ENCODE measurements at places on chromosomes 12 and 14.

- DNase-seq = no peak
Measured at GRCh38 chr14:33061667-33062325, 123.1 kb downstream of the NPAS3 start.

GRCh38 chr12:12403264-12404248, 46.7 kb downstream of the BORCS5 start:
- DNase-seq = no peak

- DNase-seq = no peak
Measured at GRCh38 chr14:90087433-90087832, 25.6 kb downstream of the KCNK13 start.

DNA sequence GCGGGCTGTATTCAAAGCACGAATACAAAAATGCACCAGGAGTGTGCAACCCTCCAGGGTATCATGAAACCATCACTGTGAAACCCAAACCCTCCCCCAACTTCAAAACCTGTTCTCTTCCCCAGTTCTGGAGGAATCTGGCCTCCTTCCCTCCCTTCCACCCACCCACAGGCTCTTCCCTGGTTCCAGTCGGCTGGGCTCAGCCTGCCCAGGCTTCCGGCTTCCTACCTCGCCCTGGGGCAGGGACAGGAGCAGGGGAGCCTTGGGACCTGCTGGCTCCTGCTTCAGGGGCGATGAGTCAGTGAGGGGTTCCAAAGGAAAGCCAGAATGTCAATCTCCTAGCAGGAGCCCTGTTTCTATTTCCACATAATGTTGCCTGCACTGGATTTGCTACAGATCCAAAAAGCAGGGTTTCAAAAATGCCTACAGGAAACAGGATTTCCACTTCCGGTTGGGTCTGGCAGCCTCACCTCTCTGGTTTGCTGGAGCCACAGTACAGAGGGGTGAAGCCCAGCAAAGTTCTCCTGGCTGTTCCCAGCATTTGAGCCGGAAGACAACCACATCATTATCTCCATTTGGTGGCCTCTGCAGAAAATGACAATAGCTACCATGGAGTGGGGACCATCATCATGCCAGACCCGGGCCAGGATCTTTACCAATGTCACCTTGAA, 278.3 kb downstream of the DPF3 start:
- no peak for DNase-seq

GRCh38 chr12:12779529-12779928, 5.9 kb upstream of the APOLD1 start:
- no peak for DNase-seq

GRCh38 chr12:2924019-2924418, 33.3 kb downstream of the TULP3 start:
- no peak for DNase-seq

- no peak for DNase-seq
Measured at GRCh38 chr12:113143959-113144358, 5.6 kb upstream of the CFAP73 start.

- DNase-seq = no peak
Measured at GRCh38 chr12:127273626-127274025, 993.3 kb upstream of the TMEM132C start.

DNA sequence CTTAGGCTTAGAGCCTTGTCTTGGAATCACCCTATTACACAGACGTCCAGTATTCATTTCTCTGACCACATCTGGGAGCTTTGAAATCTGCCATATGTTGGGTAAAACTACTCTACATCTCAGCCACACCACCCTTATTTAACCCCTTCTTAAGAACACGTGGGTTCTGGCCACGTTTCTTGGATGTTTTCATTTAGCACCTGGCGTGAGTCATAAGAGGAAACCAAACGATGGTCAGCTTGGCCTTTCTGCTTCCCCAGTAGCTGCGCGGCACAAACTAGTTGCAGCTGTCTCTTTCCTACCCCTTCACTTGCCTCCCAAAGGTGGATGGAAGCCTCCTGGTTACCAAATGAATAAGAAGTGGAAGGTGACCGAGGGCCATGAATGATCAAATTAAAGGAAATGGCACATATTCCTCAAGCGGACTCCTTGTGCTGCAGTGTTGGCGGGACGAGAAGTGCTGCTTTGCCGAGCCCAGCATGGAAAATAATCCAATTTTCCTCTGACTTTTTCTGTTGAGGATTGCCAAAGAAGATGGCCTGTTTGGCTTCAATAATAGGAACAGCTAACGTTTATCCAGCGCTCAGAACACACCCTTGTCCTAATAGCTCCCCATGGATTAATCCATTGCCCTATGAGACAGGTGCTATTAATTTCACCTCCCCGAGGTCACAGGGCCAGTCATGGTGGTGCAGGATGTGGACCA, 154.1 kb downstream of the ZNF664 start:
- DNase-seq = no peak

- DNase-seq = no peak
Measured at GRCh38 chr12:118432812-118433545, 56.6 kb downstream of the SUDS3 start.

GRCh38 chr12:103799857-103800771, 40.9 kb downstream of the NT5DC3 start:
- no peak for DNase-seq

DNA sequence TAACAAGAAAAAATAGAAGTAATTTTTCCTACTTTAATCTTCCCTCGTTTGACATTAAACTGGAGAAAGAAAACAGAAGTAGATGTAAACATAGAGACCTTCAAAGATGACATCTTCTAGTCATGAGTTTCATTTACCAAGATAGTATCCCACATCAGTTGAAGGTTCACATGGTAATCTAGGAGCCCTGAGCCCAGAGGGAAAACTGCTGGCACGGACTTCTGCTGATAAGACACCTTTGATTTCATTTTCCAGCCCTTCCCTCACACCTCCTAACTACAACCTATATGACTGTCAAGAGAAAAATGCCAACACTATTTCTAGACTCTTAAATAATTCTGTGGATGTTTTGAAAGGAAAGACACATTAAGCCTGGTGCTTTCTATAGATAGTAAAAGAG, 46.0 kb upstream of the CCDC175 start:
- DNase-seq = no peak

- DNase-seq = no peak
Measured at GRCh38 chr14:54085232-54085761, 128.7 kb upstream of the BMP4 start.

- no peak for DNase-seq
Measured at GRCh38 chr14:61145034-61145902, 135.9 kb downstream of the TMEM30B start.

DNA sequence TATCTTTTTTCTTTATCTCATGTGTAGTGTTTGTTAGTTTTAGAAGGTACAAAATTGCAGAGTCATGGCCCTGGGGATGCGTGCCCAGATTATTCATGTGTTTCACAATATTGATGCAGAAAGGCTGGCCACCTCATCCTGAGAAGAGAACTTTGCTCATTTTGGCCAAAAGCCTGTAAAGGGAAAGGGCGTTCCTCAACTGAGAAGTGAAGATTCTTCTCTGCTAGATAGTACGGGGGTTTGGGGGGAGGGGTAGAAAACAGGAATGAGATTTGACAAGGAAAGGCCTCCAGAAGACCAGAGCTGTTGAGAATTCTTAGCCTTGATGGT, 1.7 kb downstream of the MGST1 start:
- no peak for DNase-seq

DNA sequence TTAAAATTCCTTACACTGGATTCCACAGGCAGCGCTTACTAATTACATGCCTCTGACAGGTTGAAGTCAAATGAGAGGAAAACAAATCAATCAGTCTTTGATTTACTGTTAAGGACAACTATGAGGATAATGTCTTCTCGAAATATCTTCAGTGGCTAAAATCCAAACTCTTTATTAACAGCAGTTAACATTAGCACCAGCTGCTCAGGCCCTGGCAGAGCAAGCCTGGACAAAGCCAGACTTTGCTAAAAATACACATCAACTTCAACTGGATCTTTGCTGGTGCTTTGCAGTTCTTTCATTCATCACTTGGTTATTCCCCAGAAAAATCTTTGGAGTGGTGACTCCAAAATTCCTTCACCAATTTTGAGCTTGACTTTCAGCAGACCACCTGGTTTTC, 98.7 kb downstream of the HECTD4 start:
- no peak for DNase-seq

DNA sequence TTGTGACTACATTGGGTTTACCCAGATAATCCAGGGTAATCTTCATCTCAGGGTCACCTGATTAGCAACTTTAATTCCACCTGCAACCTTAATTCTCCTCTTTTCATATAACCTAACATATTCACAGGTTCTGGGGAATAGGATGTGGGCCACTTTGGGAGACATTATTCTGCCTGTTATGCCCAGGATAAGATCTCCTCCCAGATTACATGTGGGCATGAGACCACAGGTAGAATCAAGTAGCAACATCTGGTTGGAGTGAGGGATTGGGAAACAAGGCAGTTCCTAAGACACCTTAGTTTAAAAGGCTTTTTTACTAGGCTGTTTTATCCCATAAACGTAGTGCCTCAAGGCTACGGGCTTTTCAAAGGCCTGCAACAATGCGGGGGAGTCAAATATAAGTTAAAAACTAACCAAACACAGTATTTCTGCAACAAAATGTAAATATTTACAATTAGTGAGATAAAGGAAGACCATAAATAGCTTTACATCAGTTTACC, 181.5 kb downstream of the FOXA1 start:
- no peak for DNase-seq

DNA sequence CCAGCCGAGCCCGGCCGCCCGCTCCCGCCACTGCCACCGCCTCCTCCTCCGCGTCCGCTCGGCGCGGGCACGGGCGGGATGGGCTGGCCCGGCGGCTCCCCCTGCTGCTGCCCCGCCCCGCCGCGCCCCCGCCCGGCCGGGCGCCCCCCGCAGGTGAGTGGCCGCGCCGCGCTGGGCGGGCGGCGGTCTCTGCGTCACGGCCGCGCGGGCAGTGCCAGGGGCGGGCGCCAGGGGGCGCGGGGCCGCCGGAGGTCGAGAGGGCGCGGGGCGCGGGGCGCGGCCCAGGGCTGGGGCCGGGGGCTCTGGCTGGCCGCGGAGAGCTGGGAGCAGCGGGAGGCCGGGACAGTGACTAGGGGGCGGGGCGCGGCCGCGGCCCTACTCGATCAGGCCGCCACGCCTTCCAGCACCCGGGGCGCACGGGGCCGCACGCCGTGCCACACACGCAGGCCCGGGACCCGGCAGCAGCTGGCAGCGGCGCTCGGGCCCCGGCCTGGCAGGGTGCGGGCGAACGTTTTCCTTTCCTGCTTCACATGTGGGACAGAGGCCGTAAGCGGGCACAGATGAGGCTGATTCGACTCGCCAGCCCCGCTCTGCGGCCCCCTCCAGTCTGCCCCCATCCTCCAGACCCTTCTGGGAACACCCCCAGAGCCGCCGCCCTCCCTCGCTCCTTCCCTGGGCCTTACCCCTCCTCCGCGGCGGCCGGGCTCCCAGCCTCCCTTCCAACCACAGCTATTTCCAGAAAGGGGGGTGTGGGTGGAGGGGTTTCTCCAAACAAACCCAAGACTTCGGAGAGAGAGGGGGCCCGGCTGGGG, 2.4 kb upstream of the TNS2 start:
- DNase-seq = no peak

GRCh38 chr12:62248873-62249272, 11.3 kb upstream of the USP15 start:
- DNase-seq = no peak

- peak; percentile 18 for DNase-seq
Measured at GRCh38 chr12:51383269-51383905, 7.8 kb downstream of the GALNT6 start.

DNA sequence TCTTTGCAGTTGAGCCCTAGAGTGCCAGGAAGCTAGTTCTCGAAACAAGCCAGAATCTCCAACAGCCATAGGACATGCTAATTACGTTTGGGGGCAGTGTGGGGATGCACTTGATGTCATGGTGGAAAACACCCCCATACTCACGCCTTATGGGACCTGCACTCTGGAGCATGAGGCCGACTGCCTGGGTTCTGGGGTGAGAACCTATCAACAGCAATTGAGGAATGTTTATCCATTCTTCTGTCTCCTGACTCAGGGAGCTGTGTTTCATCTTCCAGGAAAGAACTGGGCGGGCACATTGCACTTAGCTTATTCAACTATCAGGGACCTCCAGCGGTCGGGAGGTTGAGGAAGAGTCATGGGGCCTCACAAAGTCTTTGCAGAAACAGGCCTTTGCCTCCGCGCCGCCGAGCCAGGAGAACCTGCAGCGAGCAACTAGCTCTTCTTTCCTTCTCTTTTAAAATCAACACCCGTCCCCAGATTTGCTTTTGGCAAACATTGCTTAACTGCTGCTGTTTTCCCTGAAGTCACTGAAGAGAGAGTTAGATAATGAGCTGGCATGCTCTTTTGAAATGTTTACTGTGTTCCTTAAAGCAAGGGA, 226.1 kb upstream of the DIO3 start:
- no peak for DNase-seq

DNA sequence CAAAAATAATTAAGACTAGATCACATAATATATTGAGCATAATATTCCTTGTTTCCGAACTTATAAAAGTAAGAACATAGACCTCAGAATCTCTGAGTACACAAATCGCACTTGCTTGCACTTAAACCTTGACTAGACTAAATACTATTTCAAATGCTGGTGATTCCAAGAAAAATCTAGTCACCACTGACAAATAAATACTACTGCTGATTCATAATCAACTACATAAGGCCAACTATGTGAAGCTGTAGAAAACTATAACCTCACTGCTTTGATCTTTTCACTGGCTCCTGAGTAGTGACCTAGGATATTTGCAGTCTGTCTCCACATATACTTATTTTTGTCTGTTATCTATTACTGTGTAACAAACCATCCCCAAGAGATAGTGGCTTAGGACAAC, 245.4 kb downstream of the DIO2 start:
- DNase-seq = no peak

DNA sequence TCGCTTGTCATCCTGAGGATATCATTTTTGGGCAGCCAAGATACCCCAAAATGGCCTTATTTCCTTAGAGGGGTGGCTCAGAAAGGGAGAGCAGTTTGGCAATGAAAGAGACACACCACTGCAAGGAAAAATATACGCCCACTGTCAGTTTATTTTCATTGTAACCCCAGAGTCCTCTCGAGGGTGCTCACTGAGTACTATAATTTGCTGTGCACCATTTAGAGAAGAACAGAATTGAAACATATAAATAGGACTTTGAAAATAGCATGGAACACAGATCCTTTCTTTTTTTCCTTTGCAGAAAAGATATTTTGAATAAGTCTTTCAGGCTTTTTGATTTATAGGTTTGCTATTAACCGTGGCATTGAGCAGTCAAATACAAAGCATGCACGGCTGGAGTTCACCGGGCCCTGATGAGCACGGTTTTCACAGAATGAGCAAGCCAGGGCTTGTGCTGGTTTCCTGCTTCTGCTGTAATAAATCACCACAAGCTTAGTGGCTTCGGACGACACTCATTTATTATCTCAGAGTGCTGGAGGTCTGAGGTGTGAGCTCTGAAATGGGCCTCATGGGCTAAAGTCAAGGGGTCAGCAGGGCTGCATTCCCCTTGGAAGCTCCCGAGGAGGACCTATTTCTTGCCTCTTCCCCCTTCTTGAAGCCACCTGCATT, 152.3 kb downstream of the ZNF664 start:
- peak; percentile 25 for DNase-seq

- DNase-seq = no peak
Measured at GRCh38 chr14:54385556-54385955, 11.3 kb upstream of the CDKN3 start.
